ENCODE measurements at places on chromosomes 5 and 9. TPM values are rescaled to one million over a fixed set of nuclear protein-coding genes. Genes with fewer than 3 reads are reported as not detected.

The TLE1 gene
- 16.2 TPM for total RNA-seq

The PDE4D gene
- total RNA-seq, result 38.8 TPM

The SLC25A48 gene
- total RNA-seq, result not detected

The SPATA31E1 gene
- total RNA-seq, result not detected

The ACOT12 gene
- not detected for total RNA-seq

The GLRA1 gene
- total RNA-seq, result not detected

The MLANA gene
- not detected for total RNA-seq

The C9orf50 gene
- not detected for total RNA-seq

The SPINK7 gene
- total RNA-seq, result not detected

The AGXT2 gene
- total RNA-seq, result not detected
